Lower leg skin (tissue), 4 donors: ENCODE measurements at places on chromosomes 2 and 18. TPM values are rescaled to one million over a fixed set of nuclear protein-coding genes. Genes with fewer than 3 reads are reported as not detected.

DNA sequence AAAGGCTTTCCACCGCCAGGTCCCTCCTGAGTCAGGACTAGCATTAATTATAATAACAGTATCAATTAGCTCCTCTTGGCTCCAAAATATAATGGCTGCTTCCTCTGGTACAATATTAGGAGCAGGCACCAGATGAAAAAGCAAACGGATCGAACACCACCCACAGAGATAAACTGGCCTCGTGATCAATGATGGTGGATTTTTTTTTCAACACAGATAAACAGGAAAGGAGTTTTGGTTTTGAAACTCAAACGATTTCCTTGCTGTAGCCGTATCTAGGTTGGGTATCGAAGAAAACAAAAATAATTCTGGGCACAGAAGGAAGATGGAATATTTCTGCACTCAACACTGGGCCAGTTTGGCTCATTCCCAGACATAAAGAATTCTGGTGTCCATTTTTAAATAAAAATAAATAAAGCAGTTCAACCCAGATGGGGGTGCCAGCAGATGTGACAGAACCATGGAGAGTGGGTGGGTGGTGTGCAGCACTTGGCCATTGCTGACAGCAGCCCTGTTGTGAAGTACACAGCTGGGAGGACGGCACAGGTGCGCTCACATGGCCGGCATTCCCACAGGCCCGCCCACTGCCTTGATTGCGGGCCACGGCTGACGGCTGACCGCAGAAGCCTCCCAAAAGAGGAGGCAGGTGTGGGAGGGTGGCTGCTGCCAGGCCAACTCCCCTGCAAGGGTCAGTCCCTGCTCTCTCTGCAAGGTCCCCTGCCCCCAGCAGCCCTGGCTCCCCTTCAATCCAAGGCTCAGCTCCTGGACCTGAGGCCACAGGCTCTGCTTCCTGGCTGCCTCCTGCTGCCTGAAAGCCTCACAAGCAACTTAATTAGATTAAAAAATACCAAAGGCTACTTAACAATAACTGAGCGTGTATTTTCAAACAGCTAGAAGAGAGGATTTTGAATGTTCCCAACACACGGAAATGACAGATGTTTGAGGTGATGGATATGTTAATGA is 351.9 kb upstream of the ID2 start:
- no peak for DNase-seq

DNA sequence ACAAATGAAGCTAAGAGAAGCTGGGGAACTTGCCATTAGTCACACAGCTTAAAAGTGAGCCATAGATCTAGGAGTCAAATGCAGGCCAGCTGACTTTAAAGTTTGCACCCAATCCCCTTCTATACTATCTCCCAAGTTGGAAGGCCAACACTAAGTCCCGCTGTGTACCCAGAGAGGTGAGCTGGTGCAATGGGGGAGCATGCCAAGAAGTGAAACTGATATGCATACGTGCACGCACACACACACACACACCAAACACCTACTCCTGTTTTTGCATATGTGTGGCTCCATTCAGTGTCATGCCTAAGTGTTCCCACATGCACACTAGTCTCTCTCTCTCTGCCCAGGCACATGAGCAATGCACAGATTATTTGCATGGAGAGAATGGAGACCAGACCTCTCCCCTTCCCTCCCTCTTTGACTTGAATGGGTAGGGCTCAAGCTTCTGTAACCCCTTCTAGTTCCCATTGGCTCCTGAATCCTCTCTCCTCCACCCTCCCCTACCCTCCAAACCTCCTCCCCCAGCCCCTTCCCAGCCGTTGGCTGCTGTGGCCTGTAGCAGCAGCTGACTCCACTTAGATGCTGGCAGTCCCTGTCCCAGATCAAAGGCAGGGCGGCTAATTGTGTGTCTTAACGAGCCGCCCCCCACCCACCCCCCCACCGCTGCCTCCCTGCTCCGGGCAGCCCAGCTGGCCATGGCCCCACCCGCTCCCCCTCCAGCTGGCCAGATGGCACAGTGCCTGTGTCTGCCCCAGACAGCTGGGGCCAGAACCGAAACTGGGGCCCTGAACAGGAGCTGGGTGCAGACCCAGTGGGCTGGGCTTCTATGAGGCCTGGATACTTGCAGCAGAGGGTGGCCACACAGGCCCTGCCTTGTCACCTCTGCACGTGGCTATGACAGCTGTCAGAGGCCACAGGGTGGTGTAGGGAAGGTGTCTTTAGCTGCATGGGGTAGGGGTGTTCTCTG is 5.6 kb downstream of the WNT10A start:
- DNase-seq, result no peak

GRCh38 chr18:28152354-28152753 is 24.6 kb downstream of the CDH2 start:
- DNase-seq, result no peak

DNA sequence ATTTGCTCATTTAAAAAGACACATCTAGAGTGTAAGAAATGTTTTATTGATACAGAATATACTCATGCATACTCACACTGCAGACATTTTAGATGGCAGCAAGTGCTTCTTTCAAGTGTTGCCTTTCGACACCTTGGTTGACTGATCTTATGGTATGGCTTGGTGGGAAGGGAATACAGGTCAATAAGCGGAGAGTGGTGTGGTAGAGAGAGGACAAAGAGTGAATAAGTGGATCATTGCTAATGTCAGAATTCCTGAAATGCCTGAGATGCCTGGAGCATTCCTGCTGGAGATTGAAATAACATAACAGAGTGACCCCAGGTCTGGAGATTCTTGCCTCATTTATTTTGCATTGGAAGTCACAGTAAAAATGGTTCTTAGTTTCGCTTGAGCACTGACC is 76.7 kb downstream of the RND3 start:
- no peak for DNase-seq

The TEKT4 gene
- total RNA-seq, result not detected

GRCh38 chr2:3839476-3839875 is 136.1 kb downstream of the DCDC2C start:
- DNase-seq, result no peak
